ENCODE measurements at places on chromosomes 12 and 14.

- no peak for DNase-seq
Observed at GRCh38 chr14:100893228-100893601, 10.3 kb downstream of the RTL1 start.

- DNase-seq: peak; percentile 4
Observed at GRCh38 chr14:61077951-61078720, 97.1 kb downstream of the SLC38A6 start.

- DNase-seq: peak; percentile 25
Observed at GRCh38 chr14:35687335-35687939, 121.7 kb downstream of the RALGAPA1 start.

DNA sequence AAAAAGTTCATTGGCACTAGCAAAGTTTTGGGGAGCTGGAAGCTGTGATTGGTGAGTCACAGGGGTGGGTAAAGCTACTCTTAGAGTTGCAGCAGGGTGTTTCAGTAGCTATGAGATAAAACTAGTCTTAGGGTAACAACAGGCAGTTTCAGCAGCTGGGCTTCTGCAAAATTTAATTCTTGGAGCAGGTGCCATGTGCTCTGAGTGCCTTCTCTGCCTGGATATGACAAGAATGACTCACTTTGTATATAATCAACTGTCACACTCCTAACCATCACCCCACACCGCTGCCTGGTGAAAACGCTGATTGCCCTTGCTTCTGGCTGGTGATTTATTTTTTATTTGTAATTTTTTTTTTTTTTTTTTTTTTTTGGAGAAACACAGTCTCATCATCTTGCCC, 10.5 kb upstream of the PLBD2 start:
- no peak for DNase-seq

GRCh38 chr12:39505023-39505422, 62.1 kb upstream of the KIF21A start:
- peak; percentile 72 for DNase-seq

- no peak for DNase-seq
Observed at GRCh38 chr14:65866448-65866847, 453.9 kb downstream of the FUT8 start.

DNA sequence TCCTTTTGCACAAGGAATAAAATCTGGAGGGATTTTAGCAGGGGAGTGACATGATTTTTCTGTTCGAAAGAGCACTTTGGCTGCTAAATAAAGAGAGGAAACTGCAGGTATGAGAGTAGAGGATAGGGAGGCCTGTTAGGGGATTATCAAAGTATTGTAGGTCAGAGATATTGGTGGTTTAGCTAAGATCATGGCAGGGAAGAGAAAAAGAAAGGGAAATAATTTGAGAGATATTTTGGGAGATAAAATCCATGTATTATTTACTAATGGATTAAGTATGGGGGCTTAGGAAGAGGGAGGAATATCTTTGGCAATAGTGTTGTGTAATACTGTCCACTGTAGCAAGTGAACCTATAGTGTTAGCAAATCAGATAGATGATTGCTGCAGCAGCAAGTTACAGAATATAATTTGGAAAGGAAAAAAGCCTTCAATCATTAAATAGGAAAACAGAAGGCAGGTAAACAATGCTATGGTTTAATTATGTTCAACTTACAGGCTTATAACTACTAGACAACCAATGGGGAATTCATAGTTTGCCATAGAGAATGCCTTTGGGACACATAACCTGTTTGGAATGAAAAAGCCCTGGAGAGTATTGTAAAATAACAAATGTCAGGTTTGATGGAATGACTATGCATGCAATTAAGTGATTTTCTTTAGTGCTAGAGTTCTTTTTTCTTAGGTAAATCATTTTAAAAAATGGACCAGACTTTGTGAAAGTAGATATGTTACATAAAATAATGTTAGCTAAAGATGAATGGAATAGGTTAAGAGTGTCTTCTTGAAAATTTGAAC, 50.5 kb downstream of the ADIPOR2 start:
- peak; percentile 9 for DNase-seq

DNA sequence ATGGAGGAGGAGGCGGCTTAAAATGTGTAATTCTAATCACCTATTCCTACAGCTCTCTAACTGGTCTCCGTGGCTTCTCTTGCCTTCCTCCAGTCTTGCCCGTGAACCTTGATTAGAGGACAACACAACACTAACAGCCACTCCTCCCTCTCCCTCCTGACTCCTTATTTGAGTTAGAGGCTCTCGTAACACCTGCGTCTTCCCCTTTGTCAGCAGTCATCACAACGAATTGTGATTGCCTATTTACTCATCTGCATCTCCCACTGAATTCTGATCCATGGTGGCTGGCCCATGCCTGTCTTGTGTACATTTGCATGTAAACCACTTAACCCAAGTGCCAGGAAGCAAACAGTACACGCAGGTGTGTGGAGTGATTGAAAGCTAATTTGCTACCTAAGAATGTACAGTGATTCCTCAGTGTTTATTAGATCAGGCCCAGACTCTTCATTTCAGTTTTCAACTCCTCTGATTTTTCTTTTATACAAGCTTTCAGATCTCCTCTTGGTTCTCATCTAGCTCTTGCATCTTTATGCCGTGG, 154.5 kb downstream of the MON2 start:
- DNase-seq: no peak

DNA sequence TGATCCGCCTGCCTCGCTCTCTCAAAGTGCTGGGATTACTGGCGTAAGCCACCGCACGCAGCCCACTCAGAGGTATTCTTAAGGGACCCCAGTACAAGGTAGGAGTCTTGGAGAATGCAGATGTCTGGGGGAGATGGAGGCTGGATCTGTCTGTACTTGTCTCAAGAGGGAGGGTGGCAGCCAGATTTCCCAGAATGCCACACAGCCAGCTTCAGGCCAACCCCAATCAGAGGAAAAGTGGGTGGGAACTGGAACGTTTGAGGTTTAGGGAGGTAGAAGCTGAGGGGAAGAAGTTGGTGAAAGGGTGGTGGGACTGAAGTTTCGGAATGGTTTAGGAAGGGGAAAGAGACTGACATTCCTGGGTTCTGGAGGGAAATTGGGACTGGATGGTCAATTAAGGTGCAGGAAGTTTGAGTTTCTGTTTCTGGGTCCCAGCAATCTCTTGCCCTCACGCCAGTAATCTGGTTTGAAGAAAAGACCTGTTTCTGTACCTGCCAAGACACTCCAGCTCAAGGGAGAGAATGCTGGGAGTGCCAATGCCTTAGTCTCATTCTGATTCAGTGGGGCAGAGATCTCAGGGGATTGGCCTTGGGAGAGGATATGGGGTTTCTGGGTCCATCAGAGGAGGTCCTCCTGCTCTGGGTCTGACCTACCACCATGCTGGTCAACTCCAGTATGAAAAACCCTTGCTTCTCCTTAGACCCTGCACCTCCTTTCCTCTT, 8.1 kb upstream of the ZNF385A start:
- peak; percentile 42 for DNase-seq

- peak; percentile 70 for DNase-seq
Observed at GRCh38 chr14:22986508-22987054, 4.2 kb upstream of the AJUBA start.

GRCh38 chr12:57270966-57271470, 20.0 kb upstream of the STAC3 start:
- DNase-seq: no peak

GRCh38 chr12:58211211-58211610, 269.8 kb downstream of the ATP23 start:
- no peak for DNase-seq

DNA sequence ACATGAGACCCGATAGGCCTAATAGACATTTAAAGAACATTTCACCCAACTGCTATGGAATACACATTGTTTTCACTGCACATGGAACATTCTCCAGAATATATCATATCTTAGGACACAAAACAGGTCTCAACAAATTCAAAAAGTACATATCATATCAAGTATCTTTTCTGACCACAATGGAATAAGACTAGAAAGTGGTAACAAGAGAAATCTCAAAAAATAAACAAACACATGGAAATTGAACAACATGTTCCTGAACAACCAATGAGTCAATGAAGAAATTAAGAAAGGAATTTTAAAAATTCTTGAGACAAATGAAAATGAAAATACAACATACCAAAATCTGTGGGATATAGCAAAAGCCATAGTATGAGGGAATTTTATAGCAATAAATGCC, 208.1 kb downstream of the PTPRO start:
- no peak for DNase-seq

DNA sequence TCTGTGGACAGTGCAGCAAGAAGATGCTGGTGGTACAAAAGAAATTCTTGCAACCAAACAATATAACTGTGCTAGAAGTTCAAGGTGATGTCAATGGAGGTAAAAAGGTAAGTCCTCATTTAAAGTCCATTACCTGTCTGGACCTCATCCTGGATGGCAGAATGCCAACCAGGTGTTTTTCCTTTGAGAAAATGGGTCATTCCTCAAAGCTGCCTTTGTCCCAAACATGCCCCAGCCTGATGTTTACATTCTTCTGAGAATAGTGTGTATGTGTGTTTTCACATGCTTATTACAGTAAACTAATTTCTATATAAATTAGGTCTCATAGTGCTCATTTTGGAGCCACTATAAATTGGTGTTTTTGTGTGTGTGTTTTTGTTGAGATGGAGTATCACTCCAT, 24.9 kb downstream of the ACTR6 start:
- peak; percentile 85 for DNase-seq

GRCh38 chr12:120224304-120225199, 23.6 kb upstream of the RPLP0 start:
- peak; percentile 45 for DNase-seq

DNA sequence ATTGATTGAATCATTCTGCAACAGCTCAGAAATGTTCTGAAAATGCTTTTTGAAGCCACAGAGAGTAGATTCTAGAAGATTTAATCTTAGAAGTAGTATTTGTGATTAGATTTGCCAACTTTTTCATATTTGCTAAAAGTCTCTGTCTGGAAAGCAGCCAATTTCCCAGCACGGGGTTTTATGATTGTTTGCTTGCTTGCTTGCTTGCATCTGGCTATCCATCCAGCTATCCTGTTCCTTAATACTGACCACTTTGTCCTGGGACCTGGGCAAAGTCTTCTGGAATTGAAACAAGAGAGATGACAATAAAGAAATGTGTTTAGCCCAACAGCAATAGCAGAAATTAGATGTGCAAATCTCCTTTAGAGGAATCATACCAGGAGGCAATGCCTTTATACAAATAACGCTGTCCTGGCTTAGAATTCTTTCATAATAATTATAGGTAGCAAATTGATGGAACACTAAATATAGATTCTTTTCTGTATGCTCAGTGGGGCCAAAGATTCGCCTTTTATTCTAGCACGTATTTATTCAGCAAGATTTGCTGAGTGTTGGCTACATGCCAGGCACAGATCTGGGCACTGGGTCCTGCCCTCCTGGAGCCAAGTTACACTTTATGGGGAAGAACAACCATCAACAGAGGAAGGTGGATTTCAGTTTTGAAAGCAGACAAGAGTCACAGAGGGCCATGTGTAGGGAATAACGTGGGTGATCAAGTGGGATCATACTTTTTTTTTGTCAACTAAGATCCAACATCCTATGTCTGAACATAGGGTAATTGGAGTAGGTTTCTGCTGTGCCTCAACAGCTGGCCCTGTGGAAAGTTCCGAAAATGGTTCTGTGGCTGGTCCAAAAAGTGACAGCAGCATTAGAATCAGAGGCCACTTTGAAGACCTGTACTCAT, 25.3 kb downstream of the MYBPC1 start:
- DNase-seq: no peak

DNA sequence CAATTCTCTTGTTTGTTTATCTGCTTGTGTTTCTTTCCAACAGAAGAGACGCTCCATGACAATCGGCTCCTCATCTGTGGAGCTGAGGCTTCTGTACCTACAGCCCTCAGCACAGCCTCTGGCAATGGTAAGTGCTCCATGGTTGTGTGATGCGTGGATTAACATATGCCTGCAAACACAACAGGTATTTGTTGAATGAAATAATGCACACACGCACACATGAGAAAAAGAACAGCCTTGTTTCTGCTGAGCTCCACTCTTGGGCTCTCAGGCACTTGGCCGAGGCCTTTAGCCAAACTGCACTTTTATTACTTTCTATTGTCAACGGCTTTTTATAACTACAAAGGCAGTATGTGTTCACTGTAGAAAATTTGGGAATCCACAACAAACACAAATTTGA, 120.4 kb upstream of the TMCC3 start:
- no peak for DNase-seq

DNA sequence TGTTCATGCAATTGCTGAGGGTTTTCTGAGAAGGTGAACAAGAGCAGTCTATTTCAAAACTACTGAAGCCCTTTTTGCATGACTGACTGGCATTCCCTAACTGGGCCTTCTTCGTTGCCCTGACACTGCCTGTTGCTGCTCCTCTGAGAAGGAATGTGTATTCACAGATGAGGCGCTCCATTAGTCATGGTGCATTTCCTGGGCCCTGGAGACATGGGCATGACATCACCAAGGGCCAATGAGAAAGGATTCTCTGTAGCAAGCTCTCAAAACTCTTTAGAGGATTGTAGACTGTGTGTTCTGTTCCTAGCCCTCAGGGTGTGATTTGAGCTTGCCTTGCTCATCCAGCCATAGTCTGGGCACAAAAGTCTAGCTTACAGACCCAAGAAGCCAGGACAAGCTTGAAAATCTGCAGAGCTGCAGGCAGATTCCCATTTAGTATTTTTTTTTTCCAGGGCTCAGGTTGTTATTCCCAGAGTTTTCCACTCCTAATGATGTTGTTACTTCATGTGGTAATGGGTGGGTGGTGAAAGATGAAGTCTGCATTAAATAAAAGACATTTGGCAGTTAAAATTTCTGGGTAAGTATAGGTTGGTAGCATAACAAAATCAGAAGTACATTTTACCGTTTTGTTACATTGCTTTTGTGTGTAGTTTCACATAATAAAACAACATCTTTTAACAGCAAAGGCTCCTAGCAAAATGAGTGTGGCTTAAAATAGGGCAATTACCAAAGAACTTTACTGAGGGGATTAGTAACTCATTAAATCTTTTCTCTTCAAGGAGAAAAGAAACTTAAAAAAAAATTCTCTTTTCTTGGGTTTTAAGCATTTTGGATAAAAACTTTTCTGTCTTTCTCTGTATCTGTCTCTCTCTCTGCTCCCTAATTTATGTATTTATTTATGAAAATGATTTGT, 318.4 kb downstream of the RAD51B start:
- peak; percentile 99 for DNase-seq

DNA sequence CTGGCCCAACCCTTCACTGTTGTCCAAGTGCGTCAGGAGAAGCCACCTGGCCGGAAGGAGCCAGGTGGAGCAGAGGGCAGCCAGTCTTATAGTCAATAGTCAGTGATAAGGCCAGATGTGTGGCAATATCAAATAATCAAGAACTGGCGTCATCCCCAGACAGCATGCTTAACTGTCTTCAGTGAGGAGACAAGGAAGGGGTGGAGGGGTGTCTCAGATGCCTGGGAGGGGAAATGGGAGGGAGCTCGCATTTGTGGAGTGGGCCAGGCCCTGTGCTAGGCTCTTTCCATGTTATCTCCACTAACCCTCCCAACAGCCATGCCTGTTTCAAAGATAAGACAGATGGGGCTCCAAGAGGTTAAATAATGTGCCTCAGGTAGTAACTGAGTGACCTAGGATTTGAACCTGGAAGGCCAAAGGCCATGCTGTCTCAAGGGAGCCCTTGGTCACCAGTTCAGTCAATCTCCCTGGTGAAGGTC, 48.9 kb upstream of the FOS start:
- DNase-seq: no peak

- no peak for DNase-seq
Observed at GRCh38 chr14:21229821-21230220, 39.4 kb downstream of the HNRNPC start.

Data from mammary epithelial cell (primary cell).